ENCODE measurements at places on chromosomes 5 and 9.

DNA sequence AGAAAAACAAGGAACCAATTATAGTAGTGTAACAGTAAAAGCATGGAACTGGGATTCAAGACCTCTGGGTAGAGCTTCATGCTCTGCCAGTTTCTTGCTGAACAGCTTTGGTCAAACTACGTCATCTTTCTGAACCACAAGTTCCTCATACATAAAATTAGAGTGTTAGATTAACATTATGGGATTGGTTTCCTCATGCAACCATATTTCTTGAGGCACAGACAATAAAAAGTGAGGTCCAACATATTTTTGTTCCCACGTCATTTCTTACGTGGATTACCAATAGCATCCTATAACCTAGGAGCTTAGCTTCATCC lies 354.8 kb downstream of the TMEM232 start:
- no peak for DNase-seq

DNA sequence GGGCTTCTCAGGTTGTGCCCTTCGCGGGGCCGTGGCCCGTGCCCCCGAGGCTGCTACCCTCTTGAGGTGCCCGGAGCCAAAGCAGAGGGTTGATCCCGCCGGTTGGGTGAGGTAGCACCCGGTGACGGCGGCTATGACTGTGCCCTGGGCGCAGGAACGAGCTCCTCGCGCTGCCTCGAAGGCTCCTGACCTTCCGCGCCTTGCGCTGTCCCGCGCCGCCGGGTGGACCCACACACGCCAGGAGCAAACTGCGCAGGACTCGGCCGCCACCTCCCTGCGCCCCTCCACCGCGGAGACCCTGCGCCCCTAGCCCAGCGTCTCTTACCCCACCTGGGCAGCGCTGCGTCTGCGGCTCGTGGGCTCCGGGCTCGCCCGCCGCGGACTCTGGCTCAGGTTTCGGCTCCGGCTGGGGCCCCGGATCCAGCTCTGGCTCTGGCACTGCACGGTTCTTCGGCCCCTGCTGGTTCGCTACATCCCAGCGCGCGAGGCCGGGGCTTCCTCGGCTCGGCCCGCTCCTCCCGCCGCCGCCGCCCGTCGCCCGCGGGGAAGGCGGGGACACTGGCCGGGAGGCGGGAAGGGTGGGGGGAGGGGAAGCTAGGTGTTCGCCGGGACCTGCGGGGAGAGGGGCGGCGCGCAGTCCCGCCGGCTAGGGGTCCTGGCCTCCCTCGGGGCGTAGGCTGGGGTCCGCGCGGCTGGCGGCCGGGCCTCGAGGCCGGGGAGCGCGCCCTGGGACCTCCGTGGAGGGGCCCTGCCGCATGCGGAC lies 5.4 kb upstream of the PITX1 start:
- DNase-seq = no peak

DNA sequence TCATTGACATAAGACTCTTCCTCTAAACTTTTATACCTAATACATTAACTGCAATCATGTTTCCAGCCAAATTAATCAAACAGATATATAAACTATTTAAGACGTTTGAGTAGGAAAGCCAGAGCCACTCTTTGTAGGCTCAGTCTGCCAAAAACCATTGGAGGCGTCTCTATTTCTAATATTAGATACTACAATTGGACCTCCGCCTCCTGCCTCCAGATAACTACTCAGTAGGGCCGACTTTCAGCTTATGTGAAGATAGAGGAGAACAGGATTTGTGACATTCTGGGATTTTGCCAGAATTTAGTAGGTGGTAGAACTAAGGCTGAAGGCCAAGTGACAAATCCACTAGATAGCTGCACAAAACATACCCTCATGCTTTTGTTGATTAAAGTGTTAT lies 463.0 kb downstream of the CETN3 start:
- DNase-seq = no peak

- DNase-seq = peak; percentile 74
These were observed 290.6 kb upstream of the IRX4 start for GRCh38 chr5:2173151-2173834.

DNA sequence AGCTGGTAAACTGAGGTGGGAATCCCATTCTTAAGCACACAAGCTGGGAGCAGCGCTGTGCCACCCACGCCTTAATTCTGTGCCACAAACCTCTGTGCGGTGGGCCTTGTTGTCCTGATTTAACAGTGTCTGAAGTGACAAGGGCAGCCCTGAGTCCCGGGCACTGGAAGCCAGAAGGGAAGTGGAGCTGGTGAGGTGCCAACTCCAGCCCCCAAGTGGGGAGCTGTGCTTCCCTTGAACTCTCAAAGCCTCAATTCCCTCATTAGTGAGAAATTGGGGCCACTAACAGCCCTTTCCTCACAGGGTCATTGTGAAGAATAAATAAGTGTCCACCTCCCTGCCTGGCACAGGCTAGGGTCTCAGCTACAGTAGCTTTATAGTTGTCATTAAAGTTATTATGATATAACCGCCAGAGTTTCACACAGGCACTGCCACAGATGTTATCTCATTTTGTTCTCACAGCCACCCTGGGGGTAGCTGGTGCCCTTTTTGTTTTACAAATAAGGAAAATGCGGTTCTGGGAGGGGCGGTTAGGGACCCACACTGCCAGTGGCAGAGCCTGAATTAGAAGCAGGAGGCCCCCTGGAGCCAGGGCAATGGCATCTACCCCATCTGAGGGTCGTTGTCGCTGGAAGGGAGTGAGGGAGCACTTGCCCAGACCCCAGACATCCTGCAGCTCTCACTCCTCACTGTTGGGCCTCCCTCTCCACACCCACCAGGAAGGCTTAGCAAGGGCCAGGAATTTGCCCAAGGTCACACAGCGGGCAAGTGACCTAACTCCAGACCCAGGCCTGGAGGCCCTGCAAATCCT lies 2.1 kb upstream of the TLX3 start:
- no peak for DNase-seq

DNA sequence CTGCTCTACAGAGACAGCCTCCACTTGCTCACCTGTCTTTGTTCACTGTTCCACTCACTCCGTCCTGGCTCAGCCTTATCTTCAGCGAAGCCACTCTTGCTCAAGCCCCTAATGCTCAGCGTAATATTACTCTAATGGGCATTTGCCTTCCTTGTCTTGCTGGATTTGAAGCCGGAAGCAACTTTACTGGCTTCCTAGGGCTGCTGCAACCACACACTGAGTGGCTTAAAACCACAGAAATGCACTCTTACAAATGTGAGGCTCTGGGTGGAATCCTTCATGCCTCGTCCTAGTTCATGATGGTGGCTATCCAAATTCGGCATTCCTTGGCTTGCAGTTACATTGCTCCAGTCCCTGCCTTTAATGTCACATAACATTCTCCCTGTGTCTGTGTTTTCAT lies 85.5 kb upstream of the MARCHF11 start:
- no peak for DNase-seq

- no peak for DNase-seq
These were observed 300.0 kb upstream of the ADAMTSL1 start for GRCh38 chr9:18173923-18174322.

- DNase-seq = no peak
These were observed 74.6 kb downstream of the NDUFAF2 start for GRCh38 chr5:61019642-61020041.

DNA sequence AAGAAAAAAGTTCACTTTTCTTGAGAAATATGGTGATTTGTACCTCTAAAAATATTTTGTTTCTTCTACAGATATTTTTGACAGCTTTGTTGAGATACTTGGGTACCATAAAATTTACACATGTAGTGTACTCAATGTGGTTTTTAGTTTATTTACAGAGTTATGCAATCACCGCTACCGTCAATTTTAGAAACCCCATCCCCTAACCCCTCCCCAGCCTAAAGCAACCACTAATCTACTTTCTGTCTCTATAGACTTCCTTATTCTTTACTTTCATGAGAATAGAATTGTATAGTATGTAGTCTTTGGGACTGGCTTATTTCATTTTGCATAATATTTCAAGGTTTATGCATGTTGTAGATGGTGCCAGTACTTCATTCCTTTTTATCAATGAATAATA lies 45.0 kb upstream of the TDRD7 start:
- no peak for DNase-seq

DNA sequence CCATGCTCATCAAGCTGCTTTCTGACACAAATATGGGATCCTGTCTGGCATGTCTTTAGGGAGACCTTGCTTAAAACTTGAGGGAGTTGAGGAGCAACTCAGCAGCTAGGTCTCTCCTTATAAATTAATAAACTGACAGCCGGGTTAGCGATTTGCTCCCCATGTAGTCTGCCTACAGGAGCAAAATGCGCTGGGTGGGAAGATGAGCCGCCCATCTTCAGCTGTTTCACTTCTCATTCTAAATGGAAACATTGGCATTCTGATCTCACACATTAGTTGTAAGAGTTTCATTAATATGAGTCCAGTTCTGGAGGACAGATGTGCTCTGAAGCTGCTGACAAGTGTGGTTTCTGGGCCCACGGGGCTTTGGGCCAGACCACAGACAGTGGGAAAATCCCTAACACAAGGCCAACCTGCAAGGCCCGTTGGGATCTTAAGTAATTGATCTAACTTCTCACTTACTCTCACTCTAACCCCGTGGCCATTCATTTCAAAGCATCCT lies 197.0 kb downstream of the MCTP1 start:
- no peak for DNase-seq

DNA sequence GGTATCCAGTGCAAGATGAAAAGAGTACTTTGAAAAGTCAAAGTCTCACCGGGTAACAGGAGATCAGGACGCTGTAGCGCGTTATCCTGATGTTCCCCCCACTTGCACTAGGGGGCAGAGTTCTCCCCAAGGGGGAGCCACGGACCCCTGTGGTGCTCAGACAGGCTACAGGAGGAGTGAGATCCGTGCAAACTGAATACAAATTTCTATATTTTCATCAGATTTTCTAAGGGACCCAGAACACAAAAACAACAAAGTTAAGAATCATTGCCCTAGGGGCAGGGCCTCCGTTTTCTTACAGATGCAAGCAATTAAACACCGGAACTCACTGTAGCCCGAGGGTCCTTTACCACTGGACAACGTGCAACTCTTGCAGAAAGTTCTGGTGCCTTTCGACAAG lies 2.0 kb downstream of the MYO10 start:
- no peak for DNase-seq

DNA sequence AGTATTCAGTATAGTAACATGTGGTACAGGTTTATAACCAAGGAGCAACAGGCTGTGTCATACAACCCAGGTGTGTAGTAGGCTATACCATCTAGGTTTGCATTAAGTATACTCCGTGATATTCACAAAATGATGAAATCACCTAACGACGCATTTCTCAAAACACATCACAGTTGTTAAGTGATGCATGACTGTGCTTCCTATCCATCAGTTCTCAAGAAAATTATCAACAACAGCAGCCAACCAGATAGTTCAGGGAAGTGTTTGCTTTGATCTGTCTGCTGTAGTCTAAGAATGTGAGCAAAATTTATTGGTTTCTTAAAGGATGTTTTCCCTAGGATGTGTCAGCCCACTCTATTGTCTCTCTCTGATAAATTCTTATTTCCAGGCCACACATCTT lies 7.4 kb downstream of the ZBTB26 start:
- DNase-seq = no peak

DNA sequence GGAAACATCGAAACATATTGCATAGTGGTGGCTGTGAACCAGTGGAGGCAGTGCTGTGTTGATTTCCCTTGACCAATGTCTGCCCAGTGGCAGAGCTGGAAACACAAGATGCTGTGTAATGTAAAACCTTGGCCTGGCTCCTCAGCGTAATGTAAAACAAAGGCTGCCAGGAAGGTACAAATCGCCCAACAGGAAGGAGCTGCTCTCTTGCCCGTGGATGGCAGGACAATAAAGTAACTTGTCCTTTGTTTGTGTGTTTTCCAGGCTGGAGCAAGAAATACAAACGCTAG lies 143.4 kb downstream of the PALM2AKAP2 start:
- no peak for DNase-seq

DNA sequence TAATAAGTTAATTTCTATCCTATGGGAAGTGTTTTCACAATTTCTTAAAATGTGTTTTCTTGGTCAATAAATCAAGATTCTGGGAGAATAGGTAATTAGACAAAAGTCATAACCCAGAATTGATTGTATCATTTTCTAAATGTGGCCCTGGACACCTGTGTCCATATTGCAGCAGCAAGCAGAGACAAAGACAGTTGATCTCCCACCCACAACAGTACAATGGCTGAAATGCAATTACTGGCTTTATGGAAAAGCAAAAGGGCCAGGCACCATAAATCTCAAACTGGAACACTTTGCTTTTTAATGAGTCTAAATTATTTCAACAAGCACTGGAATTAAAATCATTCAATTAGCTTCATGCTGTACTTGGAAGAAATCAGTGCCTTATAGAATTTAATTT lies 157.2 kb downstream of the ESM1 start:
- no peak for DNase-seq

DNA sequence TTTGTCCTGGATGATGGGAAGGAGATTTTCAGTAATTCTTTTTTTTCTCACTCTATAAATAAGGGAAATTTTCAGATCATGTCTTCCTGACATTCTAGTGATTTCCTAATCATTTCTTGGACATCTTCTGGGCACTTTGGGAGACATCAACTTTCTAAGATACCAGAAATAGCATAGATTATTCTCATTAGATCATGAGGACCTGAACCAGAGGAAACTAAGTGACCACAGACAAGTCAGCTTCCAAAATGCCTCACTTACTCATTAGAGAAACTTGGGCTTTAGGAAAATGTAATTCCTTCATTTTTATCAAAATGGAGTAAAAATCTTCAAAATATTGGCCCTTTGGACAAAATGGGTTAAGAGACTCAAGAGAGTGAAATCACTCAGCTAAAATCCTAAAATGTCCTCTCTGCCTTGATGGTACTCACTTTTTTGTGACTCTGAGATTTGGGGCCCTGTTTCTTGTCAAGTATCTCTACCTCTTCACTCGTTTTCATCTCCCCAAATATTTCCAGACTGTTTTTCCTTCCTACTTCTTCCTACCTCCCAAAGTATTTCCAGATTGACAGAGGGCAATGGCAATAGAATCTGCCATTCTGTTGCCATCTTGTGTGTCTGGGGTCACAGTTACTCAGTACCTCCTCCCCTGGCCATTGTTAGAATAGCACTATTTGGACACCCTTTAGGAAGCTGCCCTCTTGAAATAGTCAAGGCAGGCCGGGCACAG lies 194.5 kb downstream of the NR3C1 start:
- DNase-seq = no peak

DNA sequence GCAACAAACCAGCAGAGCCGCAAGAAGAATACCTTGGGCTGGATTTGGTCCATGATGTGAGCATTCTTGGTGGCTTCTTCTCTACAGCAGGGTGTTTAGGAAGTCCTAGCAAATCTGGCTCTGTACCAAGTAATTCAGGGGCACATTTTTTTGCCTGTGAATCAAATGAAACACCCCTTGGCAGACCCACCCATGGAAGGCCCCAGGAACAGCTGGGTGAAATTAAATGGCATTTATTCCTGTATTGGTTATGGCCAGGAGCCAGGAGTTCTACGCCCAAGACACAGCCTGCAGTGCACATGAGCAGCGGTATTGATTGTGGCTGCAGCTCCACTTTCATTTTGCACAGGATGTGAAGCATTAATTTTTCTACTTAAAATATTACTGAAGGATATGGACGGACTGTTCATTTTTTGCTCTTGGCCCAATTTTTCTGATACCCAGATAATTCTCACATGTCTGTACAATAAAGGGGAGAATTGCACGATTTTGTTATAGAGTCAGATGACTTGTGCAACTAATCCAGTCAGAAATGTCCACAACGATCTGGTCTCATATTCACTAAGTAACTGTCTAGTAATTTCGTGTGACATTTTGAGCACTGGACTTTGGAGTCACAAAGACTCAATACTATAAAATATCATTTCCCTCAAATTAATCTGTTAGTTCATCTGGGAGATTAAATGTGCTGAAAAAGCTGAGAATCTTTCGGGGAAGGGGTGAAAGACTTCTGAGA lies 120.7 kb upstream of the APC start:
- DNase-seq = no peak

- no peak for DNase-seq
These were observed 195.7 kb downstream of the AOPEP start for GRCh38 chr9:94922098-94922607.
